Uterus (tissue), 4 donors: ENCODE measurements at places on chromosomes 1 and 21. TPM values are rescaled to one million over a fixed set of nuclear protein-coding genes. Genes with fewer than 3 reads are reported as not detected.

DNA sequence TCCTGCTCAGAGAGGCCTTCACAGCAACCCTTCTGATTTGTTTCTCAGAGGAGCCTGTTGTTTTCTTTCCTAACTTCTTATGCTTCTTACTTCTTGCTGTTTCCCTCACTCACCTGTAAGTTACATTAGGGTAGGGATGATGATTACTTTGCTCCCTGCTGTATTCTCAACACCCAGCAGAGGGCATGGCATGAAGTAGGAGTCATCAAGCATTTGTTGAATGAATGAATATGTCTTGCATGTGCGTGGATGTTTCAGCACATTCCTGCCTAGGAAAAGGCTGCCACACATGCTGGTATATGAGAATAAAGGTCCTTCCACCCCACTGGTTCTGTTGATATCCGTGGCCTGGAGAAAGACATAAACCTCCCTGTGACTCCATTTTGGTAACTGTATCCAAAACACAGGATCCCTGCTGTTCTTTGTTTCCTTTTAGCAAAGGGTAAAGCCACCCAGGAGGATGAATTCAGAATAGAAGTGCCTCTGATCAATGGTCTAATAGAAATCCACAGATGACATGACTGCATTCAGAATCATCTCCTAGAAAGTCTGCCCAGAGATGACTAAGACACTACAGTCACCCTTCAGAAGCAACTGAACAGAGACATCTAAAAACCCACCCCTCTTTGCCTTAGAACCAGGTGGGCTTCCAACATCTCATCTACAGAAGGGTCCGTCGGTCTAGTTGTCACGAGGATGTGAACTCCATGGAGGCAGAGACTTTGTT, 168.8 kb downstream of the ZSCAN20 start:
- no peak overlapping the region for H3K4me3 ChIP-seq
- H3K27me3 ChIP-seq, result no peaks in the 10 kb centered on the region
- H3K27ac ChIP-seq, result no peak overlapping the region
- no peak for DNase-seq
- no peaks in the 10 kb centered on the region for H3K4me1 ChIP-seq

DNA sequence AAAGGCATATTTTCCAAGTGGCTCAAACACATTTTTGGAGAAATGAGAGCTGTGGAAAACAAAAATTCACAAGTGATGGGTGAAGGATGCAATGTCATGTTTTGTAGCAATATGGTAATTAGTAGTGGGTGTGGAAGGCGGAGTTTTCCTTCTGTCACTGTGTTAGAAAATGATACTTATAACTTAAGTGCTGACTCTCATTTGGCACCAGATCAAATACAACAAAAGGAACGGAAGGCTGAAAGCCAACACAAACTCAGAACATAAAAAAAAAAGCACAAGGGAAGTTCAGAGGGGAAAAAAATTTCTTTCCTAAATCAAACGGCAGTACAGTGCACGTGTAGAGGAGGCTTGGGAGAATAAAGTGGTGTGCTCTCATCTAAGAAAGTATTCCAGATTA, at the start of gene TNFSF18:
TNFSF18 (minus strand) TSS at position 77 of the 400 bp plus-strand sequence; CDS start at position 32, 45 bp downstream.
- DNase-seq, result no peak
- H3K36me3 ChIP-seq, result no peaks in the 10 kb centered on the region
- no peaks in the 10 kb centered on the region for H3K27me3 ChIP-seq
- no peak within 1 kb of the TSS for H3K27ac ChIP-seq
- H3K4me1 ChIP-seq, result no peaks in the 10 kb centered on the region

DNA sequence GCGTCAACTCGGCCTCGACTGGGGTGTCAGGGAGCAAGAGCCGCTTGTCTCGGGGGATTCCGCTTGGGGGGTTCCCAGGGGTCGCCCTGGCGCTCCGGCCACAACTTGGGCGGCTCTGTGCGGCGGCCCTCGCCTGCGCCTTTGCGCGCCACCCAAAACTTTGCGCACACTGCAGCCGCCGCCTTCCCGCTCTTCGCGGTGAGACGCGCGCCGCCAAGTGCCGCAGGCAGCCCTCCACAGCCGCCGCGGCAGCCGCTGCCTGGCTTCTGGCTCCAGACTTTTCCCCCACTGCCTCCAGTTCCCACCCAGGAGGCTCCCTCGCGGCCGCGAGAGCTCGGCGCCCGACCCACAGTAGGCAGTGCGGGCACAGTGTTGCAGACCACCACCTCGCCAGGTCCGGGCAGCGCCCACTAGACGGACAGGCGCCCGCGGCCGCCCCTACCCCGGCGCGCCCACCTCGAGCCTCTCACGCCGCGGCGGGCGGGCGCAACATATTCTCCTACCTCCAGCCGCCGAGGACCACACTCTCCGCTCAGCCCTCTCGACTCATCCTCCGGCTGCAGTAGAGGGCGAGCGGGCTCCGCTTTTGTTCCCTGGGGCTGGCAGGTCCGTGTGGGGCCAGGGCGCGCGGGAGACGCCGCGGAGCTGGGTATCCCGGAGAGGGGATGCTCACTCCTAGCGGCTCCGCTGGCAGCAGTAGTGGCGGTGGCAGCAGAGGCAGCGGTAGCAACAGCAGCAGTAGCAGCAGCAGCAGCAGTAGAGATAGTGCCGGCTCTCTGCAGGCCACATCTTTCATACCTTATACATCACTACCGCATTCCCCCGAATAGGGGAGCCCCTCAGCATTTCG, 296.6 kb downstream of the OMA1 start:
- no peaks in the 10 kb centered on the region for H3K27me3 ChIP-seq
- H3K4me3 ChIP-seq, result peak overlapping the region; percentile 15
- peak; percentile 13 for DNase-seq

DNA sequence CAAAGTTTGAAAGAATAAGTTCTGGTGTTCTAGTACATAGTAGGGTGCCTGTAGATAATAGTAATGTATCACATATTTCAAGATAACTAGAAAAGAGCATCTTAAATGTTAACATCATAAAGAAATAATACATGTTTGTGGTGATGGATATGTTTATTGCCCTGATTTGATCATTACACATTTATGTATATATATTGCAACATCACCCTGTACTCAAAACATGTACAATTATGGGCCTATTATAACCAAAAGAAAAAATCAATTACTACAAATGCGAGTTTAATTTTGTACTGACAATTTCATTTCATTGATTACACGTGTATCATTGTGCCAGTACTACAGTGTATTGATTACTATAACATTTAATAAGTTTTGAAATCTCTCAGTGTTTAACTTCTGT, 609.2 kb upstream of the BRINP3 start:
- no peak overlapping the region for H3K27ac ChIP-seq
- DNase-seq, result no peak
- no peaks in the 10 kb centered on the region for H3K27me3 ChIP-seq
- no peak overlapping the region for H3K4me3 ChIP-seq
- H3K36me3 ChIP-seq, result no peaks in the 10 kb centered on the region

DNA sequence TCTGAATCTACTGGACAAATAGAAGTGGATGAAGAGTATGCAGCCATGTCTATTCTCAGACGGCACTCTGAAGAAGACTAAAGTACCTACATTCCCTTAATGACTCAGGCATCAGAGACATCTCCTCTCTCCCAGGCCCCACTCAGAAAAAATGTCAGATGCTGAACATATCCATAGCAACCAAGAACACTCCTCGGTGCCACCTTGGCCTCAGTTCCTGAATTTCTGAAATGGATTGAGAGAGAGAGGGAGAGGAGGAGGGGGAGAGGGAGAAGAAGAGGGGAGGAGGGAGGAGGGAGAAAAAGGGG, 16.0 kb upstream of the OVAAL start:
- no peak overlapping the region for H3K4me3 ChIP-seq
- H3K4me1 ChIP-seq, result peaks cover 4% of the 10 kb centered on the region
- no peaks in the 10 kb centered on the region for H3K36me3 ChIP-seq
- no peaks in the 10 kb centered on the region for H3K27me3 ChIP-seq
- H3K27ac ChIP-seq, result peak overlapping the region; percentile 58
- no peak for DNase-seq

The NEXN gene
- total RNA-seq, result 43.9 TPM

The AQP10 gene
- not detected for total RNA-seq
